ENCODE measurements at places on chromosomes 5 and 9.

DNA sequence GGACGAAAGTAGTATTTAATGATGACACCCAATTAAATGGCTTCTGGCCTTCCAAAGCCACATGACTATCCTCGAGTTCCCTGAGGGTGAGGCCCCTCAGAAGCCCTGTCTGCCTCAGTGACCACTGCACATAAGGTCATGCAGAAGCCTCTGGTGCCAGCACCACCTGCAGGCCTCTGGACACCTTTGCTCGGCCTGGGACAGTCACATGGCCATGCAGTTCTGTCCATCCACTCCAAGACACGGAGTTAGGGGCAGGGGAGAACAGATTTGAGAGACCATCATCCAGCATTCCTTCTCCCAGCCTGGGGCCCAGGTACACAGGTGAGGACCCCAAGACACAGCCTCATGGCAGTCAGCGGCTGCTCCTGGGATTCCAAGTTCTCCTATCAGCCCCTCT, 145.0 kb downstream of the ROR2 start:
- no peak for DNase-seq

GRCh38 chr5:45694971-45695803, 993 bp downstream of the HCN1 start:
- no peak for DNase-seq

DNA sequence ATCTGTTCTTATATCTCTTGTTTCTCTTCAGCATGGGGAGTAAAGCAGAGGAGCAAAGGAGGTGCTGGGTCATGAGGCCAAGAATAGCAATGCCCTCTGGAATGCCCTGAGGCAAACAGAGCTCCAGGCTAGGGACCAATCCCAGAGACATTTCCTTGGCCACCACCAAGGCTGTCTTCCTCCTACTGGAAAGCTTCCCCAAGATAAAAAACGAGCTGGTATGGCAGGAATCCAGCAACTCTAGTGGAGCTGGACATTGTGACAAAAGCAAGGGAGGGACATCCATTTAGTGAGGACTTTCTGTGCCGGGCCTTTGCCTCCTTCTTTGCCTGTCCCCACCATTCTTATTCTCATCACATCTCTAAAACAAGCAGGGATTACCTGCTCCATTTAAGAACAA, 161.6 kb downstream of the ASTN2 start:
- DNase-seq, result no peak

GRCh38 chr5:30479104-30479503, 714.4 kb upstream of the CDH6 start:
- DNase-seq, result no peak

DNA sequence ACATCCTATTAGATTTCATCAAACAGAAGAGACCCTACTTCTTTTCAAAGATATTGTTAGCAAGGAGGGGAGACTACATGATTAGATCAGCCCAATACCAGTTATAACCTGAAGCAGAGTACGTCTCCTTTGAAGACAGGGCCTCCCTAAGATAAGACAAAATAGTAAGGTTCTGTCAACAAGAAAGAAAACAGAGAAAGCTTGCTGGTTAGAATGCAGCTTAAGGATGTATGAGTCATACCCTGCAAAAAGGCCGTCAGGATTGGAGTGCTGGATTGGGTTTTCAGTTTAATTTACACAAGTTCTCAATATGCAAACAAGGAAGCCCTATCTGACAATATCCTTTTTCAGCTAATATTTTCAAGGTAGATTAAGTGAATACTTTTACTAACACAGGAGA, 1581.2 kb upstream of the WWC1 start:
- DNase-seq, result no peak

Measured in GF-D8 (cell line).